ENCODE measurements at places on chromosomes 7 and 10.

DNA sequence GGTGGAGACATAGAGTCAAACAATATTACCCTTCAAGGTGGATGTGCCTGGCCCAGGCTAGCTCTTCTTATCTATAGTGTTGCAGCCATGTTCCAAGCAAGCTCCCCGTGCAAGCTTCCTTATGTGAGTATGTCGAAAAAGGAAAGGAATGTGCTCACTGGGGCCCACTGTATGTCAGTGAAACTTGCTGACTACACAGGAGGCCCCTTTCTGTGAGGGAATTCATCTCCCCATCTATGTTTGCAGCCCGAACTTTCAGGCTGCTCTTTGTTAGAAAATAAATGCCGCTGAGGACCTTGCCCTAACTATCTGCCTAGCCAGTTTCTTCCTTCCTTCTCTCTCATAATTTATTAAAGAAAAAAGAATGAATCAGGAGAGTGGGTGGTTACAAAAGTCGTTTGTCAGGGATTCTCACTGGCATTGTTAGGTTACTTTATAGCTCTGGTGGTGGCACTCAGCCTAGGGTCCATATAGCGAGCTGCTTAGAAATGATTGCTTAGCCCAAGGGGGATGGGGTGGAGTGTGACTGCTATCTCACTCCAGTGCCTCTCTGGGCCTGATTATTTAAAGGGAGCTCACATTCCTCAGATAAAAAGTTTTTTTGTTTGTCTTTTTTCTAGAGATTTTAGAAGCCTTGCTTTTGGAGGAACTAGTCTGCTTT, 302.1 kb downstream of the ABCA13 start:
- DNase-seq, result no peak

DNA sequence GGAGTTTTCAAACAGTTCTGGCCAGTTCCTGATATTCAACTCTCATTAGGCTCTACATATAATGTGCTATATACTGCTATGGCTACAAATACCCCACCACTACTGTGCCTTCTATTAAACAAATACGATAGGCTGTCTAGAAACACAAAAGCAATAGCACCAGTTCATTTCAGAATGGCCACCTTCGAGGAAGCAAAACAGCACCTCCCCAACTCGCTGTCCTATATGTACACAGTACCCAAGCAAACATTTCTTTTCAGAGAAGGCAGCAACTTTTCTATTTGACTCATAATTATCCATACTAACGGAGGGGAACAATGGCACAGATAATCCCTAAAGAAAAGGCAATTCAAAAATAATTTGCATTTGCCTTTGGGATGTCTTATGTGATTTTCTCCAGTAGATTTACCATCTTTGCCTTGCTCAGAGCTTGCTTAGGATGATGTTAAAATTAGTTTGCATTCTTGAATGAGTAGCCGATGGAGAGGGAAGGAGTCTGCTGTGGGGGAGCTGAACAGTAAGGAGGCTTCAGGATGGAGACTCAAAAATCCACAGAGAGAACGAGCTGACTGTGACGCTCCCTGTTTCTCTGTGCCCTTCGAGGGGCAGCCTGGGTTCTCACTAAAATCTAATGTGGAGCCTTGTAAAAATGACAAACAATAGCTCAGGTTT, 218.7 kb downstream of the FANK1 start:
- DNase-seq, result no peak

- DNase-seq, result no peak
These were observed 32.8 kb downstream of the CPED1 start for GRCh38 chr7:121020989-121021969.

GRCh38 chr10:62000726-62001125, 99.2 kb downstream of the ARID5B start:
- DNase-seq, result no peak

- no peak for DNase-seq
These were observed 29.8 kb downstream of the UBE3C start for GRCh38 chr7:157168571-157168970.

Data from right atrium auricular region (tissue), 2 donors.